ENCODE measurements at places on chromosomes 16 and 17.

DNA sequence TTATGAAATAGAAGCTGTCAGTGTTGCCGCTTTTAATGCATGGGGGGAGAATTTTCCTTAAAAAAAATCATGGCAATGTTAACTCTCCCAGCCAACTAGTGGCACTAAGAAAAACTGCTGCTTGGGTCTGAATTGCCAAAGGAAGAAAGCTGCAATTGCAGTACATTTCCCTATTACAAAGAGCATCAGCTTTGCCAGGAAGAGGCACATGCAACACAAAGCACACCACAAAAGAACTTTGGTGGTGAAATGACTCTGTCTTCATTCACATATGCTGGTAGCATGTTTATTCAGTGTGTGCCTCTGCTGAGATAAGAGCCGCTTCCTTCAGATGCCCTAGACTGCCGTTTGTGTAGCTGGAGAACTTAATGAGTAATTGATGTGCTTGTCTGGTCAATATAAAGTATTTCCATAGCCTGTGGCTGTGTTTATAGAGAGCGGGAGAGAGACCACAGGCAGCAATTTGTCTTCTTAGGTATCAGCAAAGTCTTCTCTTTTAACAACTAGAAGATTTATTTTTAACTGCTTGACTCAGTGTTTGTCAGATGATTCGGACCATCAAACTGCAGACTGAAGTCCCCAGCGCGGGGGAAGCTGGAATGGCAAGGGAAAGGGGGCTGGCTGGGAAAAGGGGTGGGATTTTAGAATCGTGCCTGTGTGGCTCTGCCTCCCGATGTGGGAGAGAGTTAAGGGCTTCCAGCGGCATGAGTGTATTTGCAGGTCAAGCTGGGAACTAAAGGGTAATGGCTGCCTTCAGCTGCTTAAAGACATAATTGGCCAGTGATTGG lies 115.1 kb downstream of the MRTFB start:
- DNase-seq = peak; percentile 69

DNA sequence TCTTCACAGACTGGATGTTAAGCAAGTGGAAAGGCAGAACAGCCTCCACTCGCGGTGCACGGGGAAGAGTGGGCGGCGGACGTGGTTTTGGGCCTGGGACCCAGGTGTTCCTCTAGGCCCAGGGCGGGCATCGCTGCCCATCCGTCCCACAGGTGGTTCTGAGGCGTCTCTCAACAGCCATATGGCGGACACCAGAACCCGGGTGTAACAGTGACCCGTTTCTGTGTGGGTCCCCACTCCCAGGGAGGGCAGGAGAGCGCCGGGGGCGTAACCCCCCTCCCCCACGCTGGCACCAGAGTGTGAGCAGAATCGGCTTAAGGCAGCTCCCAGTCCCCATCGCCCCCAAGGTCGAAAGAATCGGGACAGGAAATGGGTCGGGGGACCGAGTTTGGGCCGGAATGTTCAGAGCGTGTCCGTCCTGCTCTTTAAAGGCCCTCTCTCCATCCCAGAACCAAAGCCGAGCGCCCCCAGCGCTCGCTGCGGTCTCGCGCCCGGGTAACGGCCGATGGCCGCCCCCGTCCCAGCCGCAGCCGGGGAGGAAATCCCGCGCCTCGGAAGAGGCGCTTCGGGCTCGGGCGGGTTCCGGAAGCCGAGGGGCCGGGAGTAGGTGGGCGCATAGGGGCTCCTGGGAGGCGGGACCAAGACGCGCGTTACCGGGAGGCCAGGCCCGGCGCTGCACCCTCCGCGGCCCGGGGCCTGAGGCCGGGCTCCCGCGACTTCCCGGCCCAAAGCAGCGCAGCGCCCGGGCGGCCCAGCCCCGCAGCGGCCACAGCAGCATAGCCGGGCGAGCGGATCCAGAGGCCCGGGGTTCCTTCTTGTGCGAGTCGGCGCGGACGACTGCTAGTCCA lies at the start of gene TK2:
TSS of gene TK2 (minus strand) at position 839 of the 848 bp plus-strand sequence. CDS start at position 778, 61 bp downstream.
- DNase-seq = peak; percentile 72

- DNase-seq = no peak
Measured at GRCh38 chr16:24009098-24009497, 173.3 kb downstream of the PRKCB start.

- DNase-seq = no peak
Measured at GRCh38 chr16:12612598-12613101, 191.0 kb downstream of the CPPED1 start.

DNA sequence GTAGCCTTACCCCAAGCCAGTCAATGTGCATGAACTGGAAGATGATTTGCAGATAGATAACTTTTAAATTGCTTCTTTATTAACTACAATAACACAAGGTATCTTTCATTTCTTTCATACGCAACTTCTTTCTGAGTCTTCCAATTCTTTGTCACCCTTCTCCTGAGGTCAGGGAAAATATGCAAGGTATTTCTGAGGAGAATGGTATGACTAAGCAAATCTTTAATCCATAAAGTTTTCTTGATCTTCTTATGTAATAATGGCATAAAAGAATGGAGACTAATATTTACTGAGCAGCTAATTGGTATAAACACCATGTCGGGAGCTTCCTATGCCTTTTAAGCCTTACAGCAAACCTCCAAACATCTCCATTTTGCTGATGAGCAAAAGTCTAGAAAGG lies 438.9 kb downstream of the KCNJ2 start:
- no peak for DNase-seq
